ENCODE measurements at places on chromosomes 7 and 10.

DNA sequence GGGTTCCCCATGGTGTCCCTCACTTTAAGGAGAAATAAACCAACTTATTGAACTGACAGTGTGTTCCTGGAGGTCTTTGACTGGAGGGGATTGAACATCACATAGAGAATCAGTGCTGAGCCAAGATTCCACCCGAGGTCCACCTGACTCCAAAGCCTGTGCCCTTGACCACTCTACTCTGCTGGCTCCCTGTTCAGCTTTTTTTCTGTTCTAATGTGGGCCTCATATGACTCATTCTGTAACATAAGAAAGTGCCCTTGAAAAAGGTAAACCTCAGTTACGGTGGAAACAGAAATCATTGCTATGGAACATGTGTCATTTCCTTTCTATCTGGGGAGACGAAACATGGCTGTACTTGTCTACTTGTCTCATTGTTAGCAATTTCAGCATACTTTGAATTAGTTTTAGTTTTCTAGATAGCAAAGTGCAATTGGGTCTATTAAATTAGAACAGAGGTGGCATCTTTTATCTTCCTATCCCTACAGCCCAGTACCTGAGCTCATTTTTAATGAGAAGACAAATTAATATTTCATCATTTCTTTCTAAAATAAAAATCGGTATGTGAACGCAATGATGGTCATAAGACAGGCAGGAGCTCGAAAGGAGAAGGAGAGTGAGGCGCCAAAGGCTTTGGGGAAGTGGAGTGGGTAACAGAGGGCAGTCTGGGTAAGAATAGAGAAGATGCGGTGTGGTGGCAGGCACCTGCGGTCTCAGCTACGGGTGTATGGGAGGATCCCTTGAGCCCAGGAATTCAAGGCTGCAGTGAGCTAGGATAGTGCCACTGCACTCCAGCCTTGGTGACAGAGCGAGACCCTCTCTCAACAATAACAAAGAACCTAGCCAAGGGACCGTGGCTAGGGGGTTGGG is 1.5 kb downstream of the GSDME start:
- peak; percentile 59 for DNase-seq

DNA sequence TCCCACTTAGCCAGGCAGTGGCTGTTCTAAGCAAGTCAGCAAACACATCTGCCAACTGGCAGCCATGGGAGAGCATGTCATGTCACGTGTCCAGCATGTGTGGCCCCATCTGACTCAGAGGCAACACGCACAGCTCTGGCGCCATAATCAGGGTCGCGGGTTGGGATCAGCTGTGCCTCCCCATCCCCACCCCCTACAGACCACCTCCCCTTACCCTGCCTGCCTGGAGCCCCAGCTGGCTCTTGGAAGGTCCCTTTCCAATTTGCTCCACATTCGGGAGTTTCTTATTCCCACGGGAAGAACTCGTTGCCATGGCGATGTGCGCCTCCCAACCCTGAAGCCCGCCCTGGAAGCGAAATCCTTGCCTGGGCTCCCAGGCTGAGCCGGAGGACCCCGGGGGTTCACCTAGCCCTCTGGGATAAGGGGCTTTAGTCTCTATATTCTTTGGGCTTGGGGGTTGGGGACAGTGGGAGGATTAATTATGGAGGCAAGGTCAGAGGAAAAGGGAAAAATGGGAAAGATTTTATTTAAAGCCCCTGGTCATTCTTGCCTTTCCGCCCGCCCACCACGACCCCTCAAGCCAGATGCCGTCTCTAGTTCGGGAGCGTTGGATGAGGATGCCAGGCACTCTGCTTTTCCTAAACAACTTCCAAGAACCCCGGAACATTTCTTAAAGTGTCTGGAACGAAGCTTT is 283.7 kb downstream of the ZEB1 start:
- DNase-seq: peak; percentile 68

- no peak for DNase-seq
These were observed 161.9 kb downstream of the SORCS3 start for GRCh38 chr10:104802941-104803340.

- DNase-seq: no peak
These were observed 118.0 kb downstream of the PLPP4 start for GRCh38 chr10:120574981-120575380.

DNA sequence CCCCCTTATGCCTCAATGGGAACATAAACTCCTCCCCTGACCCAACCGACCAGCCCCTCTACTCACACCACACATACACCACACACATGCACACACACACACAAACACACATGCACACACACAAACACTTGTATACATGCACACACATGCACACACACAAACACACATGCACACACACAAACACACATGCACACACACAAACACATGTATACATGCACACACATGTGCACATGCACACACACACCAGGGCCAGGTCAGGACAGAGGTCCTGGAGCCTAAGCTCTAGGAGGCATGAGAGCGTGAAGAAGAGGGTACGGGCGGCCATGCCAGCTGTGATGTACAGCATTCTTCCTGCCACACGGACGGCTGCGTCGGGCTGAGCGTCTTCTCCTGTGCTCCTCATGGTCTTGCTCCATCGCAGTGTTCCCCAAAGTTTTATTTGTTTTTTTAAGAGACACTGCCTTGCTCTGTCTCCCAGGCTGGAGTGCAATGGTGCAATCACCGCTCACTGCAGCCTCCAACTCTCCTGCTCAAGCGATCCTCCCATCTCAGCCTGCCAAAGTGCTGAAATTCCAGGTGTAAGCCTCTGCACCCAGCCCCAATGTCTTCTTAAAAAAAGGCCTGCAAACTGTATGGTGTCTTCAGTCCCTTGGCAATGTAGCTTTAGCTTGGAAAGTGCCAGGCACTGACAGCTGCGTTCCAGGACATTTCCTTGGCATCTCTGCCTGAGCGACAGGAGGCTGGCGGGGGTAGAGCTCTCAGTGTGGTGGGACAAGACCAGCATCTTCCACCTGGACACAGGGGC is 38.8 kb upstream of the INPP5A start:
- DNase-seq: no peak

DNA sequence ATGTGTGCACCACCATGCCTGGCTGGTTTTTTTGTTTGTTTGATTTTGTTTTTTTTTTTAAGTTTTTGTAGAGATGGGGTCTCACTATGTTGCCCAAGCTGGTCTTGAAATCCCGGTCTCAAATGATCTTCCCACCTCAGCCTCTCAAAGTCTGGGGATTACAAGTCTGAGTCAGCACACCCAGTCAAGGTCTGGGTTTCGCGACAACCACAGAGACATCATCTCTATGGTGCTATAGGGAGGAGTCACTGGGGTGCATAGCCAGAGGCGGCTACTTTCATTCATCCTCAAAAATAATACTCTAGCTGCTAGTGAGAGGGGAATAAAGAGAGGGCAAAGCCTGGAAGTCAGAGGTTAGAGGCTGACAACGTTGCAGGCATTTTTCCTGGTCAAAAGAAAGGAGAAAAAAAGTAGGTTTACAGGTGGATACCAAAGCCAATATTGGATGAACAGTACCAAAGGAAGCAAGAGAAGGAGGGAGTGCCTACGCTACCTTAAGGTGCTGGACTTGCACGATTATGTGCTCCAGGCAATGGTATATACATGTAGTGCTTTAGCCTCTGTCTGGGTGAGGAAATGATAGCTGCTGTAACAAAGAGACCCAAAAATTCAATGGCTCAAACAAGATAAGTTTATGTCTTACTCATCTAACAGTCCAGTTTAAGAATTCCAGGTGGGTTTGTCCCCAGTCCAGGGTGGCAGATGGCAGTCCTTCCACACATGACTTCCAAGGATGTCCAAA is 178.3 kb downstream of the SKIDA1 start:
- DNase-seq: no peak

DNA sequence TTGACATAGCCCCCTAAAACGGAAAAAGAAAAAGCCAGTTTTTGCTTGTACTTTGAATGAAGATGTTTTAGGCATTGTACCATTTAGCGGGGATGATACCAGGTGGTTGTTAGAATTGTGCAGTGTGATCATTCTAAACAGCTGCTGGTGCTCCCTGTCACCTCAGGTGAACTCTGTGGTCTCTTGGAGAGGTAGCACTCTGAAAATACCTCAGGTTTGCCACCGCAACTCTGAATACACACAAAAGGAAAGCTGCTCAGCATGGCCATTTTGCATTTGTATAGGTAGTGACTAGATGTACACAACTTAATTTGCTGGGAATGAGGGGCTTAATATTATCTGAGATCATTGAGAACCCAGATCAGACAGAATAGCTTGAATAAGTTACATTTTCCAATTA is 52.6 kb downstream of the PLEKHA8 start:
- DNase-seq: no peak

DNA sequence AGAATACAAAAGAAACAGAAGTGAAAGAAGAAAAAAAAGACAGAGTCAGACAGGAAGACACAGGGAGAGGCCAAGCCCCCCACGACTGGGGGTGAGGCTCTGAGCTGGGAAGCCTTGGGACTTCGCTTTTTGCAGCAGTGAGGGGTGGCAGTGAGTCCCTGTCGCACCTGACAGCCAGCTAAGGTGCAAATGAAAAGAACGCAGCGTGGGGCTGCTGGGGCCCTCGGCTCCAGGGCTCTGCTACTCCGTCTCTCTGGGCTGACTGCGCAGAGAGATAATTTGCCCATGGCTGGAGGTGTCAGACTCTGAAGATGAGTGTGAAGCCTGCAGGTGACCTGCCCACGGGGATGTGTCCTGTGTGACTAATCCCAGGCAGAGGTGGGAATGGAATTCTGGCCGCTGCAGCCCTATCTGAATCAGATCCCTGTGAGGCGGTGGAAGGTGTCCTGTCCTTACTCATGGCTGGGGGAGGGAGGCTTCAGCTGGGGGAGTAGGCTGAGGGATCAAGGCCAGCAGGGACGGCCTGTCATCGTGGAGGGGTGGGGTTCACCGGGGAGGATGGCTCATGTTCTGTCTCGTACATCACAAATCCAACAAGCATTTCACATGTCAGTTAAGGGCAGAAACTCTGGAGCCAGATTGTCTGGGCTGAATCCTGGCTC is 96.4 kb downstream of the SLIT1 start:
- no peak for DNase-seq

GRCh38 chr10:17590969-17591645 is 26.1 kb downstream of the HACD1 start:
- no peak for DNase-seq

DNA sequence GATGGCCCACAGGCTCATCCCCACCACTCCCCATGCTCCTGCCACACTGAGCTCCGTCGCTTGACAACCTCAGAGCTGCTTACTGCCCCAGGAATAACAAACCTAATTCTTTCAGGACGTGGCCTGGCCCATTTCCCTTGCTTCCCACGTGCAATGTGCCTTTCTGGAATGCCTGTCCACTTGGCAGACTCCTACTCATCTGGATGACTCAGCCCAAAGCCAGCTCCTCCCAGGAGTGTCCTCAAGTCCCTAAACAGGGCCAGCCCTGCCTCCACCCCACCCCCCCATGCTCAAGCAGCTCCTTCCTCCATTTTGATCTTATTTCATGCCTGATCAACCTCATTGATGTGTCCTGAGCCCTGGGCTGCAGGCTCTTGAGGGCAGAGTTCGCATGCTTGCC is 164.9 kb upstream of the RNF32 start:
- peak; percentile 44 for DNase-seq

DNA sequence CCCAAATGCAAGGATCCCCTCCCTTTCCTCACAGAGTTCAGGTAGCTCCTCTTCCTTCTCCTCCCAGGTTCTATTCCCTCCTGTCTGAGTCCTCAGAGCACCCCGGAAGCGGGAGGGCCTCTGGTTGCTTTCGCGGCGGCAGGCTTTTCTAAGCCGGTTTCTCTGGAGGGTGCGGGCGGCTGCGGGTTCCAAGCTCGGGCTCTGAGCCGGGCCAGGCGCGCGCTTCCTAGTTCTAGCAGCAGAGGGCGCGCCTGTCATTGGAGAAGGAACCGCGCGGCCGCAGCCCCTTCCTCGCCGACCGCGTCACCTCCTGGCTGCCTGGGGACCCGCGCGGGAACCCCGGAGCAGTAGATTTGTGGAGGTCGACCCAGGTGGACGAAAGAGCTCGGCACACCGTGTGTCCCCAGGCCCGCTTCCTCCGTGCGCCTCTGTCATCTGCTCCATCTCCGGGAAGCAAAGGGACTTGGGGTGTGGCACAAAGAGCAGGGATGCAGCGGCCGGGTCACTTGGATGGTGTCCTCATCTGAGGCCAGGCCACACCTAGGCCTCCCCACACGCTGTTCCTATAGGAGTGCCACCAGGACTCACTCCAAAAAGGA is 389.0 kb upstream of the PODXL start:
- no peak for DNase-seq

Data from HFFc6 (cell line).